ENCODE measurements at places on chromosomes 2 and 18.

DNA sequence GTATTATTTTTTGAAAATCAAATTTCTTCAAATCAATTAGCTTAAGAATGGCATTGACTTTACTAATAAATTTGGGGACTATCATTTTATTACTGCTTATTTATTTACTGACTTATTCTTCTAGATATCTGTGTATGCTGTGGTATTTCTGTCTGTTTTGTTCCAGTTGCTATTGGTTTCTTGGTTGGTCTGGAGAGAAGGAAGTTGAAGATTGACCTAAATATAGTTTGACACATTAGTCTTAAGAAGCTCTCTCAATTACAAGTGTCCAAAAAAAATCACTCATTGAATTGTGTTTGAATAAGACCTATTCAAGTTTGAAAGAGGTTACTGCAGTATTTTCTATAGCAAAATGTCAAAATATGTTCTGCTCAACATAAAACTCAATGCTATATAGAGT, 153.3 kb upstream of the KYNU start:
- no peak for DNase-seq

DNA sequence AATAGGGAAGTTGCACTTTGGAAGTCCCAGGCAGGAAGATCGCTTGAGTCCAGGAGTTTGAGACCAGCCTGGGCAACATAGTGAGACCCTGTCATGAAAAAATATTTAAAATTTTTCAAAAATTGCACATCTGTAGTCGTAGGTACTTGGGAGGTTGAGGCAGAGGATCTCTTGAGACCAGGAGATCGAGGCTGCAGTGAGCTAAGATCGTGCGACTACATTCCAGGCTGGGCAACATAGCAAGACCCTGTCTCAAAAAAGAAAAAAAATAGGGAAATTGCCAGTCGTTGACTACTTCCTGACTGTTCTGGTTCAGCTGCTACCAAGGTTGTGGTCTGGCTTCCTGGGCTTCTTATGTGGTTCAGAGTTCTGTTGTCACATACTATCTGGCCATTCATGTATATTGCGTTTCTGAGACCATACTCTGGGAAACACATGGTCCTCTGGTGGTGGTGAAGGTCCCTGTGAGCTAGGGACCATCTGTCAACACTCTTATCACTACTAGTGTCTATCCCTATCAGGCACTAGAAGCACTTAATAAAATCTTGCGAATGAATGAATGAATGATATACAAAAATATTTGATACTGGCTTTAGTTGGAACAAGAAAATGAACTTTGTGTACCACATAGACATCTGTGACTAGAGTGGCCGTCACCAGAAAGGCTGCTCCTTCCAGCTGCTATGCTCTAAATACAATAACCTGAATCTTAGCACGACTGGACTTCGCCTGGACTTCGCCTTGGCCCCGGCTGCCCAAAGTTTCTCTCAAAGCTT, 861 bp upstream of the KLHL23 start:
- no peak for DNase-seq

GRCh38 chr18:39647627-39648534, 2082.3 kb upstream of the CELF4 start:
- peak; percentile 78 for DNase-seq

- DNase-seq = no peak
These were observed 66.9 kb upstream of the MCFD2 start for GRCh38 chr2:46982351-46983064.

- peak; percentile 18 for DNase-seq
These were observed 6.4 kb downstream of the BAZ2B start for GRCh38 chr2:159609811-159610549.

GRCh38 chr2:3491716-3492474, 27.4 kb downstream of the ADI1 start:
- DNase-seq = no peak

DNA sequence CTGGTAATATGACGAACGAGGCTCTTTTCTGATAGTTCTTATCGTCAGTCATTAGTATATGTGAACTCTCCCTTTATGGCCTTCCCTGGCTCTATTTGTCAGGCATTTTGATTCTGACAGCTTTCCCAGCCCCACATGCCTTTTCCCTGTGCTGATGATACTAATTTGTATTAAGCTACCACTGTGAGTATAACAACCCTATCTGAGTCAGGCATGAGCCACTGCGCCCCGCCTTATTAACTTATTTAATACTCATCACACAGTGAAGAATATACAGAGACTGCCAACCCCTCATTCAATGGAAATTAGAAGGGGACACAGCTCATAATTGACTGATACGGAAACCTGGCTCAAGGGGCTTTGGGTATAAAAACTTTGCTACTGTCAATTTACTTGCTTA, 140.0 kb downstream of the NETO1 start:
- DNase-seq = no peak

DNA sequence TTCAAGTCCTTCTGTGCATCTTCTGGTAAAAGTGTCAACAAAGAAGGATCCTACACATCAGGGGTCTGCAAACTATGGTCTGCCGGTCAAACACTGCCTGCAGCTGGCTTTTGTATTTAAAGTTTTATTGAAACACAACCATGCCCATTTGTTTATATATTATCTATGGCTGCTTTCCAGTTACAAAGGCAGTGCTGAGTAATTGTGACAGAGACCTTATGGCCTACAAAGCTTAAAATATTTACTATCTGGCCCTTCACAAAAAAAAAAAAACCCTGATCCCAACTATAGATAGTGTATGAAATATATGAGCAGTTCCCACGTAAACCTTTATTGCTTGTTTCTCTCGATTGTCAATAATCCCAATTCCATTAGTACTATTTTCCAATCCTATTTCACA, 101.4 kb downstream of the RBMS1 start:
- DNase-seq = no peak

GRCh38 chr2:169395821-169396374, 33.6 kb upstream of the LRP2 start:
- DNase-seq = peak; percentile 33
